ENCODE measurements at places on chromosomes 2 and 18. TPM values are rescaled to one million over a fixed set of nuclear protein-coding genes. Genes with fewer than 3 reads are reported as not detected.

SLC19A3 gene
- total RNA-seq, result not detected

ABCB11 gene
- total RNA-seq, result 0.08 TPM

DNA sequence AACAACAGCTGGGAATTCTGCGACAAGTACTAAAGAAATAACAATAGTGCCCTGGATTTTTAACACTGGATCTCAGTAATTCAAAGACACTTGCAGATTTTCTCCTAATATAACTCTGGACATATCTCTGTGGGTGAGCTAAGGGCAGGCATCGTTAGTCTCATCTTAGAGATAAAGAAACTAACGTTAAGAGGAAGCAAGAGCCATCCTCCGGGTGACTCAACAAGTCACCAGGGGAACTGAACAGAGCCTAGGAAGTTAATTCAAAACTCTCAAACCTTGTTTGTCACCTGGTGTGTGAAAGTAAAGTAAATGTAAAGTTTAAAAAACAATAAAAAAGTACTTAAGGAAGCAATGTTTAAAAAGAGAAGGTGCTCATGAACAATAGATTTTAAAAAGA, 41.6 kb upstream of the NRP2 start:
- no peak overlapping the region for H3K4me3 ChIP-seq
- H3K27ac ChIP-seq, result no peak overlapping the region

RAX gene
- total RNA-seq, result not detected

DNAJC5G gene
- not detected for total RNA-seq

- no peak overlapping the region for H3K4me3 ChIP-seq
Observed at GRCh38 chr18:67951137-67951536, 434.6 kb upstream of the DSEL start.

GRCh38 chr2:59726228-59727120, 827.0 kb downstream of the BCL11A start:
- DNase-seq, result no peak
- H3K4me1 ChIP-seq, result no peaks in the 10 kb centered on the region
- H3K36me3 ChIP-seq, result no peaks in the 10 kb centered on the region

DNA sequence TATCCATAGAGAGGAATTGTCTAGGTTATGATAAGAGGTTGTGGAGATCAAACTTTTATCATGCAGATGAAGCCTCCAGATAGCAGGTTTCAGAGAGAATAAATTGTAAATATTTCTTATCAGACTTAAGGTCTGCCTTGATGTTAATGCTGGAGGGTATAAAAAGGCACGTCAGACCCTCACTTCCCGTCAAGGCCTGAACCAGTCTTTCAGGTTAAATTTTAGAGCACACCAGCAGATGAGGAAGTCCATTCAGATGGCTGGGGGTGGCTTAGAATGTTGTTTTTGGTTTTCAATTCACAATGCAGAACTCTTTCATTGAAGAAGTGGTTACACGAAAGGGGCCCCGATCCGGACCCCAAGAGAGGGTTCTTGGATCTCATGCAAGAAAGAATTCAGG, 144.4 kb upstream of the FBXO11 start:
- no peaks in the 10 kb centered on the region for H3K36me3 ChIP-seq
- peaks cover 2% of the 10 kb centered on the region for H3K27me3 ChIP-seq

All from naive thymus-derived CD8-positive, alpha-beta T cell (primary cell).